ENCODE measurements at places on chromosomes 12 and 14. TPM values are rescaled to one million over a fixed set of nuclear protein-coding genes. Genes with fewer than 3 reads are reported as not detected.
A peak's percentile ranks its signal among the peaks of the same experiment; 100 is the strongest.

DNA sequence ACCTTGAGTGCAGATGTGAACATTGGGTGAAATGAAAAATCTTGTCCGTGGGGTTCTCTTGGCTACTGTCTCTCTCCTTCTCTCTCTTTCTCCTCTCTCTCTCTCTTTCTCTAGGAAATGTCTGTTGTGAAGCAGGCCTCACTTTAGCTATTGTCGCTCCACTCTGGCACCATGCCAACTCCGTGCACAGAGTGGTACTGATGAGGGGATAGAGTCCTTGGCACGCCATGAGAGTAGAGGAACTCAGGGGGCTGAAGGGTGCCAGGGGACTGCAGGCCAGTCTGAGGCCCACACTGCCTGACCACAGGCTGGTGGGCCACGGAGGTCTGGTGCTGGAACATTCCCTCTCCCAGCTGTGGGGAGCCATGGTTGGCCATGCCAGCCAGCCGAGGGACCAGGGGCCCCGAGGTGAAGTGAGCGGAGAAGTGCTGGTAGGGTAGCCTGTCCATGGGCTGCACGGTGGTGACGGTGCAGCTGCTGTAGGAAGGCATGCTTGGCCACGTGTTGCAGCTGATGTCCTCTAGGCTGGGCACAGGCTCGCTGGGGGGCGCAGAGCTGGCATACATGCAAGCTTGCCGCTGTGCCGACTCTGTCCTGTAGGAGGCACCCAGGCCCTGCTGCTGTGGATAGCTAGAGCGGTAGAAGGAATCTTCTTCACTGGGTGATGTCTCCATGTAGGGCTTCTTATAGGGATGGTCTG is 50.4 kb downstream of the TBX5 start:
- no peak overlapping the region for H3K27ac ChIP-seq
- no peak overlapping the region for H3K4me3 ChIP-seq
- DNase-seq = no peak
- no peaks in the 10 kb centered on the region for H3K36me3 ChIP-seq

GRCh38 chr14:73365727-73366126 is 92.6 kb downstream of the NUMB start:
- H3K27me3 ChIP-seq = no peaks in the 10 kb centered on the region
- no peaks in the 10 kb centered on the region for H3K36me3 ChIP-seq
- DNase-seq = no peak

DNA sequence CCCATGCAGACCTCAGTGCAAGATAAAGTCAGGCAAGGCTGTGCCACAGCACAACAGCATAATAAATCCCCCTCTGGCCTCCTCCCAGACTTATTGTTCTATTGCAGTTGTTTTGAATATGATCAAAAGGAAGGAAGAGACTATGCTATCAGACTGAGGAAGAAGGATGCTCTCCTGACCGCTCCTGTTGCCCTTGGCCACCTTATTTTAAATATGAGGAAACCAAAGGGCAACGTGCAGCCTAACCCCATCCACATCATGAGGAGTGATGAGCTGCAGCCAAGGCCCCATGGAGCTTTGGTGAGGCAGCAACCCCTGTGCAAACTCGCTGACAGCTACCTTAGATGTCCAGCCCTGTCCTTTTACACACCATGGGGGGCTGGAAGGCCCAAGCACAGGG is 291.7 kb downstream of the ZFP36L1 start:
- peaks cover 10% of the 10 kb centered on the region for H3K4me1 ChIP-seq
- no peaks in the 10 kb centered on the region for H3K27me3 ChIP-seq
- H3K27ac ChIP-seq = no peak overlapping the region

DNA sequence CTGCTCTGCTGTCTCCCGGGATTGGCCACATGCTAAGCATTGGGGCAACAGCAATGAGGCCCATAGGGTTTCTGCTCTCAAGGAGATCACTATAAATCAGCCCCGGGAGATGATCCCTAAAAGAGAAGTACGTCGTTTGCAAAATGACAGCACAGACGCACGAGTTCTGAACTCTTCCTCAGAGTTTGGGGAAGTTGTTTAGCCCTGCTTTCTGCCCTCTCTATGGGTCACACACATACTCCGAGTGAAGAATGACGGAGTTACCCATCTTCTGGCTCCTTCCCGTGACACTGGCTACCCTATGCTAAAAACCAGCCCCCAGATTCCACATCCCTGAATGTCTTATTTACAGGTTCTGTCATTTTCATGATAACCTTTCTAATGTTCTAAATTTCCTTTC is 258.0 kb upstream of the PLEKHG7 start:
- H3K36me3 ChIP-seq = no peaks in the 10 kb centered on the region
- no peaks in the 10 kb centered on the region for H3K27me3 ChIP-seq
- peak; percentile 24 for DNase-seq

Gene MIP
- total RNA-seq = not detected

Gene NOVA1
- total RNA-seq = 3.1 TPM

GRCh38 chr14:100539766-100540140 is 47.5 kb downstream of the BEGAIN start:
- H3K27ac ChIP-seq = no peak overlapping the region
- no peaks in the 10 kb centered on the region for H3K4me1 ChIP-seq
- H3K36me3 ChIP-seq = no peaks in the 10 kb centered on the region
- no peaks in the 10 kb centered on the region for H3K27me3 ChIP-seq
- no peak overlapping the region for H3K4me3 ChIP-seq
- no peak for DNase-seq

GRCh38 chr12:121917950-121918678 is at the start of gene CFAP251:
CFAP251 (plus strand) TSS chr12:121918592; CDS start chr12:121921306, 2,714 bp downstream.
- peak within 1 kb of the TSS; percentile 56 for H3K4me3 ChIP-seq
- H3K4me1 ChIP-seq = peaks cover 11% of the 10 kb centered on the region
- peak; percentile 99 for DNase-seq
- H3K27me3 ChIP-seq = no peaks in the 10 kb centered on the region

- no peak overlapping the region for H3K27ac ChIP-seq
- no peak for DNase-seq
- H3K4me1 ChIP-seq = peaks cover 4% of the 10 kb centered on the region
- no peaks in the 10 kb centered on the region for H3K27me3 ChIP-seq
- H3K4me3 ChIP-seq = no peak overlapping the region
These were observed 16.4 kb upstream of the DNM1L start for GRCh38 chr12:32662665-32663064.

DNA sequence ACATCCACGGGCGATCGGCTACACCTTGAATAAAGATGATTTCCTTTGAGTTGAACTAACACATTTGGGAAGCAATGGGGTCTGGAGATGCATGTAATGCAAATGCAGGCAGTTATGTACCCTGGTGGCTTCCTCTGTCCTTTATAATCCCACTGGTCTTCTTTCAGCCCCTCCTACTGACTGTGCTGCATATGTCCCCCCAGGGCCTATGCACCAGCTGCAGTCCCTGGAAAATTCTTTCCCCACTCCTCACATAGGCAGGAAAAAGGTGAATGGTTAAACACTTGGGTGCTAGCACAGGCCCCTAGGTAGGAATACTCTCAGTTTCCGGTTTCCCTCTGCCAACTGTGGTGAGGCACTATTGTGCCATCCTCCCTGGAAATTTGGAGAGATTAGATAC is 294.8 kb upstream of the SOX5 start:
- no peaks in the 10 kb centered on the region for H3K36me3 ChIP-seq
- H3K27ac ChIP-seq = no peak overlapping the region
- no peaks in the 10 kb centered on the region for H3K4me1 ChIP-seq
- H3K27me3 ChIP-seq = no peaks in the 10 kb centered on the region
- no peak for DNase-seq

GRCh38 chr12:29537298-29537697 is 39.8 kb upstream of the OVCH1 start:
- H3K4me3 ChIP-seq = no peak overlapping the region
- no peak for DNase-seq
- no peaks in the 10 kb centered on the region for H3K27me3 ChIP-seq
- H3K27ac ChIP-seq = no peak overlapping the region
- peaks cover 2% of the 10 kb centered on the region for H3K4me1 ChIP-seq

DNA sequence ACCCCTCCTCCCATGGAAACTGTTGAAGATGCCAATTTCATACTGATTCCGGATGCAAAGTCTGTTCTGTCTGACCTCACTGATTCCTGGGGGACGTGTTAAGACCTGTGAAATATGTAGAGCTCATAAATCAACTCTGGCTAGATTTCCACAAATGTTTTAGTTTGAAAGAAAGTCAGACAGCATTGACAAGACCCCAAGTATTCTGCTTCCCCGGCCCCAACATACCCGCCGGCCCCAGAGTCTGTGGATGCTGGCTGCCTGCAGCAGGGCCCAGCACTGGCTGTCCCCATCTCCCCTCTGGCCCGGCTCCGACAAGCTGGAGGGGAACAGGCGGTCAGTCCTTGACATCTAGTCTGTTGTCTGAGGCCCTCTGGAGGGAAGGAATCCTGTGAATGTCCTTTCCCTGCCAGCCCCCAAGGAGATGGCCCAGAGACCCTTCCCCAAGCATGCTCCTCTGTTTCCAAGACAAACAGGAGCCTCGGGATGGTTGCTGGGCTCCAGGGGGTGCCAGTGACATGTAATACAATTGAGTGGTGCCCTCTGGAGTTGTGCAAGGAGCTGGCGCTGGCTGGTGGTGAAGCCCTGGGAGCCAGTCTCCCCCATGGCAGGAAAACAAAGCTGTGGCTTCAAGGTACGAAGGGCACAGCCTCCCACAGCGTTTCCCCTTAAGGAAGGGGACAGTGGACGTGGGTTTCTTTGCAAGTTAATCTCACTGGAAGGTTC is 22.3 kb downstream of the FBLN5 start:
- H3K27ac ChIP-seq = no peak overlapping the region
- no peak for DNase-seq
- no peaks in the 10 kb centered on the region for H3K36me3 ChIP-seq

- no peaks in the 10 kb centered on the region for H3K36me3 ChIP-seq
- no peak overlapping the region for H3K27ac ChIP-seq
- H3K4me3 ChIP-seq = no peak overlapping the region
- no peak for DNase-seq
- H3K27me3 ChIP-seq = no peaks in the 10 kb centered on the region
These were observed 111.2 kb downstream of the CHST11 start for GRCh38 chr12:104567832-104568486.
